ENCODE measurements at places on chromosomes 5 and 9.

DNA sequence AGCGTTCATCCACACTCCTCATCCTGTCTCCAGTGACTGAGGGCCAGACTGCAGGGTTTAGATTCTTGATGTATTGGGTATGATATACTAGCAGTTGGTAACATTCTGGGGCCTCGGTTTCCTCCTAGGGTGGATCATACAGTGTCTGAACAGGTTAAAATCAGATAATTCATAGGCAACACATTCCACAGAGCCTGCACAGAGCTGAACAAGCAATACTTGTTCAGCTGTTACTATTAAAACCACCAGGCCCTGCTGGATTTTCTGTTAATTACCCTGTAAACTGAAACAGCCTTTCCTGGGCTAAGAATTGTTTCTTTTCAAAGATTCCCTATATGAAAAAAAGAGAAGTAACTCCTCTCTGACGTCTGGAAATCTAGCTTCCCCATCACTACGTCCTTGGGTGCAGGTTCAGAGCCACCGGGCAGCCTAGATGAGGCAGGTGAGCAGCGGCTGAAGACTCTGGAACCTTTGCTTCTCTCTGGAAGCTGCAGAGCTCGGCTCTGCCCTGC is 1313.5 kb upstream of the WWC1 start:
- no peak for DNase-seq

DNA sequence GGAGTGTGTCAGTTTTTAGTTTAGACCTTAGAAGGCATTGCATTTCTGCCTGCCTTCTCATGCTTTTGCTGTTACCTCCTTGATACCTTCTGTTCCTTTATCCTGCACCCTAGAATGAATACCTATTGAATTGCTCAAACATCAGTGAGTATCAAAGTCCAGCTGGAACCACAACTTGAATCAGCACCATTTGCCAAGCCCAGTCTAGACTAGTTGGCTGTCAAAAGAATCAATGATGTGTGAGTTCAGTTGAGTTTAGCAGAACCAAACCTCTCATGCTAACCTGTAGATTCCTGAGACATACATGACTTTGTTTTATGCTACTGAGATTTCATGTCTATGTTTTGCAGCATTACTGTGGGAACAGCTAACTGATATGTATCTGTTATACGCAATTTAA is 116.6 kb downstream of the FAM170A start:
- no peak for DNase-seq

DNA sequence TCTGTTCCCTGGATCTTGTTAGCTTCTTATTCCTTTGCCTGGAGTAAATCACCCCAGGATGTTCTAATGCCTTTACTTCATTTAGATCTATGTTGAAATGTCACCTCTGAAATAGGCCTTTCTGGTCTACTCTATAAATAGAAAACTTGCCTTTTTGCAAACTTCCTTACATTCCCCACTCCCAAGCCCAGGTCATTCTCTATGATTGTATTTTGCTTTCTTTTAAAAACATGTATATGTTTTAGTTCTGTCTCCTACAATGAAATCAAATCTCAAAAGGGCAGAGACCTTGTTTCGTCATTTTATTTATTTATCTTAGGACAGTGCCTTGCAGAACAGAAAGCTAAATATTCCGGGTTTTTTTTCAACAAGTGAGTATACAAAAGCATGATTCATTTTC is 1657.7 kb upstream of the C9orf72 start:
- DNase-seq = no peak

GRCh38 chr9:98326459-98327248 is 71.2 kb upstream of the TBC1D2 start:
- DNase-seq = no peak

DNA sequence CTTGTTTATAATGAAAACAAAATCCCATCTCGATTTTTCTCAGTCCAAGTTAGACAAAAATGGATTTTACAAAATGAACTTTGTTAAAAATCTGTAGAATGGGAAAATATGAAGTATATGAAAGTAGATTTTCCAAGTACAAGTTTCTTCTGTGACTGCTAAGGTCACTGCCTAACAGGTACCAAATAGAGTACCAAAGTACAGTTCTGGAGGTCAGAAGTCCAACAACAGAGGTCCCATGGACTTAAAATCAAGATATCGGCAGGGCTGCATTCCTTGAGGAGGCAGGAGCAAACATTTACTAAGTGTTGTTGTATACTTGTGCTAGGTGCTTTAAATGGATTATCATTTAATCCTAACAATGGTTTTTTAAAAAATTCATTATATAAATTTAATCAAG is 5.9 kb downstream of the YTHDC2 start:
- DNase-seq = no peak

- no peak for DNase-seq
Observed at GRCh38 chr9:4798281-4799032, 5.7 kb downstream of the RCL1 start.

- DNase-seq = no peak
Observed at GRCh38 chr5:83509540-83509939, 38.0 kb downstream of the VCAN start.

- DNase-seq = no peak
Observed at GRCh38 chr9:126490871-126491567, 122.7 kb upstream of the LMX1B start.

GRCh38 chr5:173917788-173918786 is 29.9 kb downstream of the CPEB4 start:
- DNase-seq = peak; percentile 36

All from activated effector memory CD4-positive, alpha-beta T cell treated with Interleukin-2 at 50 U/mL for 16 hours (primary cell).